ENCODE measurements at places on chromosomes 16 and 17. TPM values are rescaled to one million over a fixed set of nuclear protein-coding genes. Genes with fewer than 3 reads are reported as not detected.
A peak's percentile ranks its signal among the peaks of the same experiment; 100 is the strongest.

CYB5B gene
- total RNA-seq: 45.8 TPM

GRCh38 chr16:4836727-4837126 is 10.4 kb downstream of the GLYR1 start:
- no peak overlapping the region for H3K27ac ChIP-seq
- H3K36me3 ChIP-seq: peaks cover 11% of the 10 kb centered on the region
- no peaks in the 10 kb centered on the region for H3K4me1 ChIP-seq
- H3K27me3 ChIP-seq: no peaks in the 10 kb centered on the region

DNA sequence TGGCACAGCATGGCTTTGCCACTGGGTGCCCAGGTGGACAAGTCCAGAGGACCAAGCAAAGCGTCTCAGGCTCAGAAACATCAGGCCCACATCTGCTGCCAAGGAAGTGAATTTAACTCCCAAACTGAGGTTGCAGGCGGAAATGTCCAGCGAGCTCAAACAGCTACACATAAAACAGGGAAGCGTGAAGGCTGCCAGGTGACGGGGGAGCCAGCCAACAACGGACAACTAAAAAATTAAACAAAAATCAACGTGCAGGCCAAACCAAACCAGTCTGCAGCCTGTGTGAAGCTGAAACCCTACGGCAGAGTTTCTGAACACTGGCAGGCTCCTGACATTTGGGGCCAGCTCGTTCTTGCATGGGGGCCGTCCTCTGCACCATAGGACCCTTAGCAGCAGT is 2.5 kb downstream of the TK1 start:
- no peaks in the 10 kb centered on the region for H3K4me1 ChIP-seq
- H3K4me3 ChIP-seq: no peak overlapping the region
- H3K27ac ChIP-seq: peak overlapping the region; percentile 1
- DNase-seq: peak; percentile 65
- no peaks in the 10 kb centered on the region for H3K36me3 ChIP-seq

DNA sequence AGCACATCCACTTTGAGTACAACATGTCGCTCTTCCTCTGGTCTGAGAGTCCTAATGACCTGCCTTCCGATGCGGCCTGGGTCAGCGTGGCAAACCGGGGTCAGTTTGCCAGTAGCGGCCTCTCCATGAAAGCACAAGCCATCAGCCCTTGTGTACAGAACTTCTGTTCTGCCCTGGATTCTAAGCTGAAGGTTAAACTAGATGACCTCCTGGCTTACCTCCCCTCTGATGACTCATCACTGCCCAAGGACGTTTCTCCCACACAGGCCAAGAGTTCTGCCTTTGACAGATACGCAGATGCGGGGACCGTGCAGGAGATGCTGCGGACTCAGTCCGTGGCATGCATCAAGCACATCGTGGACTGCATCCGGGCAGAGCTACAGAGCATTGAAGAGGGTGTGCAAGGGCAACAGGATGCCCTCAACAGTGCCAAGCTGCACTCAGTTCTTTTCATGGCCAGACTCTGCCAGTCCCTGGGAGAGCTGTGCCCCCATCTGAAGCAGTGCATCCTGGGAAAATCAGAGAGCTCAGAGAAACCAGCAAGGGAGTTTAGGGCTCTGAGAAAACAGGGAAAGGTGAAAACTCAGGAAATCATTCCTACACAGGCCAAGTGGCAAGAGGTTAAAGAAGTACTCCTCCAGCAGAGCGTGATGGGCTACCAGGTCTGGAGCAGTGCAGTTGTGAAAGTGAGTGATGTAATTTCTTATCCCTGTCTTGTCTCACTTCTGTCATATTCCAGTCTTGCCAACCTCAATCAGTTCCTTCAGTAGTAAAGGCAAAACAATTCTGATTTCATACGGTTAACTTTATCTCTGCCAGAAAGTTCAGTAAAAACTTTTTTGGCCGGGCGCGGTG is 8.6 kb downstream of the COG1 start:
- no peaks in the 10 kb centered on the region for H3K27me3 ChIP-seq
- DNase-seq: no peak
- no peak overlapping the region for H3K4me3 ChIP-seq
- H3K36me3 ChIP-seq: peaks cover 15% of the 10 kb centered on the region

DNA sequence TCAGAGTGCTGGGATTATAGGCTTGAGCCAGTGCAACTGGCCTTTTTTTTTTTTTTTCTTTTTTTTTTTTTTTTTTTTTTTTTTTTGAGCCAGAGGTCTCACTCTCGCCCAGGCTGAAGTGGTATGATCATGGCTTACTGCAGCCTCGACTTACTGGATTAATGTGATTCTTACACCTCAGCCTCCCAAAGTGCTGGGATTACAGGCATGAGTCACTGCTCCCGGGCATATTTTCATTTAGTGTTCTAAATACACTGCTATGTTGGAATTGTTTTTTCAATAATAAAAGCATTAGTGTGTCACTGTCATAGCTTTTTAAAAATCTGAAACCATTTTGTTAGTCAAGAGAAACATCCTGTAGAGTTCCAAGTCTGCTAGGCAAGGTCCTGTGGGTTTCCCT is 40.3 kb downstream of the NDE1 start:
- DNase-seq: peak; percentile 19
- H3K4me3 ChIP-seq: no peak overlapping the region
- H3K36me3 ChIP-seq: no peaks in the 10 kb centered on the region
- H3K4me1 ChIP-seq: no peaks in the 10 kb centered on the region
- H3K27ac ChIP-seq: no peak overlapping the region

All from aorta (tissue), 5 donors.